ENCODE measurements at places on chromosomes 7 and 10.

DNA sequence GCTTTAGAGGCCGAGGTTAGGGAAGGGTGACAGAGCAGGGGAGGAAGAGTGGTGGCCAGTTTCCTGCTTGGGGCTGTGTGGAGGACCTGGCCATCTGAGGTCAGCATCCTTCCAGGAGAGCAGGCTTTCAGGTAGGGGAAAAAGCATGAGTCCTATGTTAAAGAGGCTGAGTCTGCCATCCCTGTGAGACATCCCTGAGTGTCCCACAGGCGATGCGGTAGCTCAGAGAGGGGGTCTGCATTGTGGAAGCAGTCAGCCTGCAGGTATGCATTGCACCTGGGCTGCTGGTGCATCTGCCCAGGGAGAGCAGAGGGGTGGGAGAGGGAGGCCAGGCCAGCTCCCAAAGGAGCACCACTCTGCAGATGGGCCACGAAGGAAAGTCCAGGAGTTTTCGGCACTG, 282.1 kb upstream of the ZNF32 start:
- no peak for DNase-seq

DNA sequence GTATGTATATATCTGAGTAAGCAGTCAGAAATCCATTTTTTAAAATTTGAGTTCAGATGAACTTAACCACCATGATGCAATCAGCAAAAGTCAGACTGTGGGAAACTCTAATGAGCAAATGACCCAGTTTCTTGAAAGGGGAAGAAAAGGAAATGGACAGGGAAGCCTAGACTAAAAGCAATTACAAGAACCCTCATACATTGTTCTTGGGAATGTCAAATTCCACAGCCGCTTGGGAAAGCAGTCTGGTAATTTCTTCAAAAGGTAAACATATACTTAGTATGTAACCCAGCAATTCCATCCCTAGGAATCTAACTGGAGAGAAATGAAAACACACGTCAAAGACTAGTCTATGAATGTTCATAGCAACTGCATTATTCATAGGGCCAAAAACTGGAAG, 16.4 kb upstream of the FOXK1 start:
- no peak for DNase-seq

DNA sequence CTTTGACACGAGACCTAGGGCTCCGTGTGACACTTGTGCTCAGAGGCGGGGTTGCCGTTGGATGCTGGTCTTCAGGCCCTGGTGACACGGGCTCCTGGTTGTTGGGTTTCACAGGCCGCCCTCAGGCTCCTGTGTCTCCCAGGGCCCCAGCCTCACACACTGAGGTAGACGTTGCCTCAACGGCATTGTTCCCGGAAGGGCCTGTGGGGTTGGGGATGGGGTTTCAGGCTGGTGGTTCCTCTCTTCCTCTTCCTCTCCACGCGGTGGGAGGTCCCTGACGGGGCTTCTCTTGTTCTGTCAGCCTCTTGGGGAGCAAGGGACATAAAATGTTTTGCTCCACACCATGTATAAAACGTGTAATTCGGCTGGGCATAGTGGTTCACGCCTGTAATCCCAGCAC, 125.1 kb downstream of the TRRAP start:
- DNase-seq: no peak

DNA sequence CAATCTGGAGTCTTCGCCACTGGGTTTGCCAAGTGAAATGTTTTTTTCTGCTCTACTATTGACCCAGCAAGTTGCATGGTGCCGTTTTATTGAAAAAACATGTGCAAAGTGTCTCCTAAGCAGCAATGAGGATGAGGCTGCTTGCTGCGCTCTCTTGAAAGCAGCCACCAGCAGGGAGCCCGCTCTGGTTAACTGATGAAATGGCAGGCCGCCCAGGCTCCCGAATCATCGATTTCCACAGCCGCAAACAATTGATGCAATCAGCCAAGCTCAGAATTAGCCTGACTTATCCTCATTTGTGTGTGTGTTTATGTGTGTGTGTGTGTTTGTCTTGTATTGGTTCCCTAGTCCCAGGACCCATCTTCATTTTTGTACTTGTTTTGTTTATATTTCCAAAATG, 22.2 kb upstream of the LYZL1 start:
- DNase-seq: no peak

GRCh38 chr7:77699056-77699455, 2.8 kb downstream of the RSBN1L start:
- no peak for DNase-seq

DNA sequence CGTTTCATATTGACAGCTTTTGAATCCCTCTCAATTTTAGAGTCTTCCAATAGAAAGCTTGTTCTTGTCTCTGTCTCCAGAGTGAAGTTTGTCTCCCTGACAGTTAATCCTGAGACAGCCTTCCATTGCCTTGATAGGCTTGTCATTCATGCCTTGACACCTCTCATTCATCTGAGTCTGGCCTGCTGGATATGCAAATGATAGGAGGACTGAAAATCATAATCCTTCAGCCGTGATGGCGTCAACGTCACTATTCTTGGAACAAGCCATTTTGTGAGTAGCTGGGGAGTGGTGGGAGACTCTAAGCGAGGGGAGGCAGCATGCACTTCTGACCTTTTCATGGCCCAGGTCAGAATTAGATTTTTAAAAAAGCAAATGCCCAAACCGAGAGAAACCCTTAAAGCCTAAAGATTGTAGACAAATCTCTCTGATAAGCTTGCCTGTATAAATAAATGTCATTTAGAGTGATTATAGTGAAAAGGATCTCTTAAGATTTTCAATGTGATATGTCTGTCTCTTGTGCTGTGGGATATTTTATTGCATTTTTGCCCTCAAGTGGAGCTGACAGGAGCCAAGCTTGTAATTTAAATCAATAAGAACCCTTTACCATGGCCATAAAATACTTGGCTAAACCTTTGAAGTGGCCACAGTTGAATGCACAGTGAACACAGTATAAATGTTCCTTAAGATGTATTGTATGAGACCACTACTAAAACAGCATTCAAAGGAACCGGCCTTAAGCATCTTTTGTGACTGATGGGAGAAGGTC, 148.8 kb downstream of the SNX10 start:
- no peak for DNase-seq

DNA sequence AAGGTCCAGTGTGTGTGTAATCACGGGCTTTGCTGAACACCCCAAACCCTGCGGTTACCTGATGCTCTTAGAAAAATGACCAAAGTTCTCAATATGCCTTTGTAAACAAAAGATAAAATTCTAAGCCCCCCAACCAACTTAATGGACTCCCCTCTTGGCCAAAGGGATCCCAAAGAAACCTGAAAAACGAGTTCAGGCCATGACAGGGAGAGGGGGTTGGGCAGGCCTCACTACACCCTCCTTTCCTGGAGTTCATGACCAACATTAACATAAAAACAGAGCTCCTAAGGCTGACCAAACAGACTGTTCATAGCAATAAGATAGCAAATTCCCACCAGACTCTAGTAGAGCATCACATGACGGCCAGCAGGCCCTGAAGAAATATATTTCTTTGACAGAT, 3.0 kb upstream of the VIPR2 start:
- no peak for DNase-seq

DNA sequence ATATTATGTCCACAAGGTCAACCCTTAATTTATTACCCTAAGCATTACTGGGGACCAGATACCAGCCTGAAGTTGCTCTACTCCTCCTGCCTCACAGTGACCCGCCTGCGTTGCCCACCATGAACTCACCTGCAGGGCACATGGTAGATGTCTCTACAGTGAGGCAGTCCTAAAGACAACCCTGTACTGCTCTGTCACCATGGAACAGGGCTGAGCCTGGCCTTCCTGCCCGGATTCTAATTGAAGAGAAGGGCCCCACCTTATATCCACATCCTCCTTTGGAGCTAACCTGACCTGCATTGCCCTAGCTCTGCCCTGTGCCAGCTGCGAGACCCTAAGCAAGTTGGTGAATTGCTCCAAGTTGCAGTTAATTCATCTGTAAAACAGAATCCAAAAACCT, 4.1 kb downstream of the SH3PXD2A start:
- no peak for DNase-seq

DNA sequence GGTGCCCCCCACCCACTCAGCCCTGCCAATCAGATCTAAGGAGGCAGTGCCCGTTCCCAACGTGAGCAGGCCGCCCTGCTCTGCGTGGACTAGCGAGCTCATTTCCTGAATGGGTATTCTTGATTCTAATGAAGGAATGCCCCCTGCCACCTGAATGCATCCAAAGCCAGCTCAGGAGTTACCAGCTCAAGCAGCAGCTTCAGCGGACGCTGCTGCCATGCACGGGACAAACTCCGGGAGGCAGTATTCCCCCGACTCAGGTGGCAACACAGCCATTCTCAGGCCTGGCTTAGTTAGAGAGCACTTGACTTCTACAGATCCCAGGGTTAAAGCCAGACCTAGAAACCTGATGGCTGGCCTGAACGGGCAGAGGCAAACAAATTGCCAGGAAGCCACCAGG, 25.8 kb downstream of the PSAP start:
- no peak for DNase-seq

DNA sequence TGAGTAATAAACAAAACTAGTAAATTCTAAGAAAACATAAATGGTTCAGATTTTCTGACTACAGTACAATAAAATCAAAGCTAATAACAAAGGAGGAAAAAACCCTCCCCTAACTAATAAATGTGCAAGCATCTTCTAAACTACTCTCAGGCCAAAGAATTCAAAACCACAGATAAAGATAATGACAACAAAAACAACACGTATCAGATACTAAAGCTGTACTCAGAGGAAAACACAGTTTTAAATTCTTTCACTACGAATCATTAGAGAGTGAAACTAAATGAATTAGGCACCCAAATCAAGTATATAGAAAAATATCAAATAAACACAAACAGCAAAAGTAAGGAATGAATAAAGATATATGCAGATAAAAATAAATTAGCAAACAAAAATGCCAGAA, 200.9 kb downstream of the TEX36 start:
- no peak for DNase-seq

GRCh38 chr7:111093496-111093895, 2.6 kb downstream of the LRRN3 start:
- no peak for DNase-seq

DNA sequence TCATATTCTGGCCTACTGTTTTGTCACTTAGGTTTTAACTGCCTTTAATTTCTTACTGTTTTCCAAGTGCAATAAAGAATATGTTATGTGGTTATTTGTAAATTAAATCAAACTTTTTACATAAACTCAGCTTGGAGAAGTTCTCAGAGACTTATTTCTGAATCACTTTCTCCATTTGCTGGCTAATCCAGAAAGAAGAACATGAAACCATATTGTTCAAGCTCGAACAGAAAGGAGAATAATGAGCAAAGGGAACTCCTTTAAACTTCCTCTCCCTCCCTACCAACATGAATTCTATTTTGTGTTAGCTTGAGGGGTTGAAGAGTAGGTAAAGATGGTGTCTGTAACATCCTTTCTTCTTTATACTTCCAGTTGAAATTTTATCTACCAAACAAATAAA, 52.3 kb downstream of the SHTN1 start:
- DNase-seq: no peak

DNA sequence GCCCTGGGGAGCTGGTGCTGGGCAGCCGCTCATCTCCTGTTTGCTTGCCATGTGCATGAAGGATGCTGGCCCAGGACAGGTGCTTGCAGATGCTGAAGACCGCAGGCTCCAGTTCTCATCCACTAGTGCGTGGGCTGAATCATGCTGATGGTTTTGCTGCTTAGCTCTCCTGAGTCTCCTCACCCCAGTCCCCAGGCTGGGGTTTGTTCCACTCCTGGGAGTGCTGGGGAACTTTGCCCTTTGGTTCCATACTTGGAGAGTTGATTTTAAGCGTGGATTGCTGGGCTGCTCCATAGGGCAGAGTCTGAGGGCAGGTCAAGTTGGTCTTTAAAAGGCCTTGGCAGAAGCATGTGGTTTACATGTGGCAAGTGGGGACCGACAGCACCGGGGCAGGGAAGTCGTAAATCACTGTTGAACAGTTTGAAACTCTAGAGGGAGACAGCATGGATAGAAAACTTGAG, 9.1 kb downstream of the DYNC2I1 start:
- DNase-seq: no peak

- no peak for DNase-seq
These were observed 37.4 kb downstream of the PYROXD2 start for GRCh38 chr10:98377536-98377935.
